Stimulated activated CD8-positive, alpha-beta memory T cell treated with anti-CD3 and anti-CD28 coated beads, Interleukin-4, amount 100 ng/mL, for 1 hour (primary cell): ENCODE measurements at places on chromosomes 1 and 21.

DNA sequence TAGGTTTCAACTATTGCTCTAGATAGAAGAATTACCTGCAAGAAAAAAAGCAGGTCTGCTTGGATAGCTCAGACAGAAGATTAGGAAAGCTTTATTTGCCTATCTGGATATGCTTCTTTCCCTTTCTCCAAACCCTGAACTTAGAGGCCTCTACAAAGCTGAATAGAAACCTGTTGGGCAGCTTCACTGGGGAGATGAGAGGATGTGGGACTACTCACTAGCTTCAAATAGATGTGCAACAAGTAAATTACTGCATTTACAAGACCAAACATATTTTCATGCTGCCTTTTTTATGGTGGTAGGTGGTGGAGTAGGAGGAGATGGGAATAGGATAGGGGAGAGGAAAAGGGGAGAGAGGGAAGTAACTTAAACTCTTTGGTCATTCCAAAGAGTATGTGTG is 6.4 kb downstream of the CLCA2 start:
- no peak for DNase-seq

DNA sequence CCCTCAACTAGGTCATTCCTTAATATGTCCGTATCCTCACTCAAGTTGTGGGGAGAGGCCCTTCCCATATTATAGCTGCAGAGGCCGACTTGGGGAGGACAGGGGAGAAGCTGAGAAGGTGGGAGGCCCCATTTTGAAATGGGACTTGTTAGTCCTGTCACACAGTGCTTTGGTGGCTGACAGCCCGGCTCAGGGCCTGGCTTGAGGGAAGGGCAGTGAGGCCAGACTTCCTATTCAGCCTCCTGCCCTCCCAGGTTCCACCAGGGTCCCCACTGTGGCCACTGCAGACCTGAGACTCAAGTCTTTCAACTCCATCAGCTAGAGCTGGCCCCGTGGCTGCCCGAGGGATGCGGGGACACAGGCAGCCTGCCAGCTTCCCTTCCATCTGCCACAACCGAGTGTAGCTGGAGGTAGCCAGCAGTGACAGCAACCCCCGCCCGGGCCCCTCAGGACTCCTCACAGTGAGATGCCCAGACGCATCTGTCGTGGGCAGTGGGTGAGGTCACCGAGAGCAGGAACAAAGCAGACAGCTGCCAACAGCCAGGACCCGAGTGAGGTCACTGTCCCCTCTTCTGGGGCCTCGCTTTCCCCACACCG is 36.9 kb downstream of the SIM2 start:
- DNase-seq, result no peak

DNA sequence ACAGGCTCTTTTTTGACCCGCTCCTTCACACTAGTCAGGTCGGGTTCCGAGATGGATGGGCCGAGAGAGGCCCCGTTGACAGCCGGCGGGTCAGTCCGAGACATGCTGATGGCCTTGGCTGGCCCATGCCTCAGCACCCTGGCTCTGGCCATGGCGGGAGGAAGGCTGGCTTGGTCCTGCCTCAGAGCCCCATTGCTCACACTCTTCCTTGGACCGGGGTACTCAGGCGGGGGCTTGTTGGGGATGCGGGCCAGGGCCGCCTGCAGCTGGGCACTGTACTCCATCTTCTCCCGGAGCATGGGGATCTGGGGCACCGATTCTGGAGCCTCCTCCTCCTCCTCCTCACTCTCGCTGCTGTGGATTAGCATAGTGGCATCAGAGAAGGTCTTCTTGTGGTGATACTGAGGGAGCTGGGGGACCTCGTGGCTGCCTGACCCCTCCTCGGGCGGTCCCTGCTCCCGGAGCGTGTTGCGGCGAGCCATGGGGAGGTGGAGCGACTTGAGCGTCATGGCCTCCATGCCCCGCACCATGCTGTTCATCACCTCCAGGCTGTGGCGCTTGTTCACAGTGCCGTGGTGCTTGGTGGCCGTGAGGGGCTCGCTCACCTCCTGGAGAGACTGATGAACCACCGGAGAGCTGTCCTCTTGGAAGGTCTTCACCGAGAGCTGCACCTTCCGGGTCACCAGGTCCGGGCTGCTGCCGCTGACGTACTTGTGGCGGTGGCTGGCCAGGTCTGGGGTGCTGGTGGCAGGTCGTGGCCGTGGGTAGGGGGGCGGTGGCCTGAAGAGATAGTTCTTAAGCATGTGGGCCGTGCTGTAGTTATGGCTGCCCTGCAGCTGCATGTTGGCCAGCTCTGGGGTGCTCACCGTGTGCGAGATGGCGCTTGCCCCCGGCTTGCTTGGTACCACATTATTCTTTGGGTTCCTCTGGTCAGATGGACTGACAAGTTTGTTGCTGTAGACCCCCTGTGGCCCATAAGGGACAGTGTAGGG is 102.7 kb downstream of the SMYD2 start:
- no peak for DNase-seq

DNA sequence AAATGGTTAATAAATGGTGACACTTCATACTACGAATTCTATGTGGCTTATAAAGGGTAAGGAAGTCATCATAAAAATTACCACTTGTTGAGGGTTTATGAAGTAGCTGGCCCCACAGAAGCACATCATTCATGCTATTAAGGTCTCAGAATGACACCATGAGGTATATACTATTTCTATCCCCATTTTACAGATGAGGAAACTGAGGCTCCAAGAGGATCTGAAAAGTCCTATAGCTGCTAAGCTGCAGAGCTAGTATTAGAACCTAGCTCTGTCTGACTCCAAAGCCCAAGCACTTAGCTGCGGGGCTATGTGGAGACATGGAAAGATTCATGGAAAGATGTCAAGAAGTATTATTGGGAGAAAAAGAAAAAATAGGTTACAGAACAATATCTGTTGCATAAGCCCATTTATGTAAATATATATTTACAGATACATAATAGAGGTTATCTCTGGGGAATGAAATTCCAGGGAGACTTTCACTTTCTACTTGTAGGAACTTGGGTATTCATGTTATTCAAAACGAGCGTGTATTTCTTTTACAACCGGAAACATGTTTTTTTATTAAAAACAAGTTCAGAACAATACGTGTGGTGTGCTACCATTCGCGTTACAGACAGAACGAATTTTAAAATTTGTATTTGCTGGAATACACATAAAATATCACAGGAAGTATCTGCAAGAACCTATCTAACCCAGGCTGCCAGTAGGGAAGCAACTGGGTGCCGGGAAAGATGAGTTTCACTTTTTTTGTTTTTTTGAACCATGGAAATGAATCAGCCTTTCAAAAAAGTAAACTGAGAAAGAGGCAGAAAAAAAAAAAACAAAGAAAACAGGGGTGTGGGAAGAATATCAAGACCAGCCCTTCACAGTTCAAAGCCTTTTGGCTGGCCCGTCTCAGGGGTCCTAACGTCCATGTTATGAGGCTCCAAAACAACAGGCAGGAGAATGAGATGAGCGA is 13.4 kb downstream of the SPOCD1 start:
- DNase-seq, result no peak

DNA sequence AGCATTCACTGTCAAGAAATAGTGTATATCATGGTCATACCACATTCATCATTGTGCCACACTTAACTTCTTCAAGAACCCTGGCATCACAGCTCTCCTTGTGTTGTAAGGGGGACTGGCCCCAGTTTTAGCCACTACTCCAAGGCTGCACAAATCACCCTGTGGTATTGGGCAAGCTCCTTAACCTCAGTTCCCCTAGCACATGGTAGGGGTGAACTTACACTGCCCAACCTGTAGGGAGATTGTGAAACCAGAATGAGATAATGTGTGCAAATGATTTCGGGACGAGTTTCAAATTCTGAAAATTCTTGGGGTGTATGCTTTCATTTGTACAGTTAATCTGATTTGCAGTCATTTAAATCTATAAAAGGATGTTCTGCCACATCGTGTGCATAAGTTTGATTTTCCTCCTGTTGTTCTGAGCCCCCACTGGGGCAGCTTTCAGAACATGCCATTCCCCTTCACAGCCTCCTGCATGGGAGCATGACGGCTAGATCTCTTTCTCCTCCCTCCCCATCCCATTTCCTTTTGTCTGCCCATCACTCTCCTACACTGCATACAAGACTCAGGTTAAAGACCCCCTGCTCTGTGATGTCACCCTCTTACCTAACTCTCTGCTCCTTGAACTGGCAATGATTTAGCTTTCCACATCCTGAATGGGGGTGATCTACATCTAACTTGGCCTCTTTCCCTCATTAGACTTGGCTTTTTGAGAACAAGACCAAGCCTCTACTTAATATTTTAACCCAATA is 290.3 kb downstream of the CHRM3 start:
- DNase-seq, result no peak

DNA sequence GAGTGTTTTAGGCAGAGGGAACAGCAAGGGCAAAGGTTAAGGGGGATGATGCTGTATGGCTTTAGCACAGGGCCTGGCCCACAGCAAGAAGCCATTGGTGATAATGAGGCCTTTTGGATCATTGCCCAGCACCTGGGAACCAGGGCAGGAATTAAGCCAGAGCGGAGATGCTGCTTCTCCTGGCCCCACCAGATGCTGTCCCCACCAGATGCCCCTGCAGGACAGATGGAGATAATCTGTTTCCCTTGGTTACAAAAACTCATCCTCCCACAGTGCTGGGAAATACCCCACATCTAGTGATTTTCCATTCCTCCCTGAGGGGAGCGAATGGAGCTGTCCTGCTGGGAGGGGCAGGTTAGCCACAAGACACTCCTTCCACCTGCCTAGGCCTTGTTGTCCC is 18.8 kb downstream of the OPRD1 start:
- no peak for DNase-seq

- DNase-seq, result peak; percentile 51
Observed at GRCh38 chr1:52423771-52424170, 19.4 kb downstream of the PRPF38A start.

GRCh38 chr1:14049965-14050364 is 350.0 kb downstream of the PRDM2 start:
- DNase-seq, result no peak

DNA sequence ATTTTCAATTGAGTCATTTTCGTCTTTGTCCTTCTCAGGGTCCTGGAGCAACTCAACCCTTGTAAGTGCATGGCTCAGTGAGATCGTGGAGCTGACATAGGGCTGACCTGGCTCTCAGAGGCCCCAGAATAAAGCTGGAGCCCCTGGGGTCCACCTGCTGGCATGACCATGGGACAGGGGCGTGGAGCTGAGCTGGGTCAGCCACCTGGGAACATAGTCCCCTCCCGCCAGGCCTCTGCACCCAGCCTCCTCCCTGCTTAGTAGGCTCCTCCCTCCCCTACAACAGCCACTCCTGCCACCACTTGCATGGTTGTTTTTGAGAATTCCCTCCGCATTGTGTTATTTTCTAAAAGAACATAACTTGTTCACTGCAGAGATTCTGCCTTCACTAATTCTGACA is 3.1 kb upstream of the RIPK4 start:
- DNase-seq, result no peak

- DNase-seq, result no peak
Observed at GRCh38 chr1:44151332-44151731, 9.9 kb upstream of the KLF18 start.

DNA sequence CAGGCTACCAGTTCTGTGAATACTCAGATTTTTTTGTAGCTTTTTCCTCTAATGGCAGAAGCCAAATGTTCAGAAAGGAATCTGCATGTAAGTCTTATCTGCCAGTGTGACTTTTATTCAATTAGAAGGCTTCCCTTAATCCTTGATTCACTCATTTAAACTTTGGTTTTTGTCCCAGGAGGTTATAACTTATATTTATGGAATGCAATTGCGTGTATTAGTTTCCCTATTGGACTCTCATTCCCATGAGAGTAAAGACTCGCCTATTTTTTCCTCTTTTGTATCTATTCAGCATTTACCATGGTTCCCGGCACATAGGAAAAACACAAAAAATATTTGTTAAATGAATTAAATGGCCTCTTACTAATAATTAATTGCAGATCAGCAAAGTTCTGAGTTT is 3.5 kb downstream of the NTMT2 start:
- no peak for DNase-seq

GRCh38 chr21:38266732-38267131 is 9.9 kb downstream of the KCNJ15 start:
- no peak for DNase-seq

DNA sequence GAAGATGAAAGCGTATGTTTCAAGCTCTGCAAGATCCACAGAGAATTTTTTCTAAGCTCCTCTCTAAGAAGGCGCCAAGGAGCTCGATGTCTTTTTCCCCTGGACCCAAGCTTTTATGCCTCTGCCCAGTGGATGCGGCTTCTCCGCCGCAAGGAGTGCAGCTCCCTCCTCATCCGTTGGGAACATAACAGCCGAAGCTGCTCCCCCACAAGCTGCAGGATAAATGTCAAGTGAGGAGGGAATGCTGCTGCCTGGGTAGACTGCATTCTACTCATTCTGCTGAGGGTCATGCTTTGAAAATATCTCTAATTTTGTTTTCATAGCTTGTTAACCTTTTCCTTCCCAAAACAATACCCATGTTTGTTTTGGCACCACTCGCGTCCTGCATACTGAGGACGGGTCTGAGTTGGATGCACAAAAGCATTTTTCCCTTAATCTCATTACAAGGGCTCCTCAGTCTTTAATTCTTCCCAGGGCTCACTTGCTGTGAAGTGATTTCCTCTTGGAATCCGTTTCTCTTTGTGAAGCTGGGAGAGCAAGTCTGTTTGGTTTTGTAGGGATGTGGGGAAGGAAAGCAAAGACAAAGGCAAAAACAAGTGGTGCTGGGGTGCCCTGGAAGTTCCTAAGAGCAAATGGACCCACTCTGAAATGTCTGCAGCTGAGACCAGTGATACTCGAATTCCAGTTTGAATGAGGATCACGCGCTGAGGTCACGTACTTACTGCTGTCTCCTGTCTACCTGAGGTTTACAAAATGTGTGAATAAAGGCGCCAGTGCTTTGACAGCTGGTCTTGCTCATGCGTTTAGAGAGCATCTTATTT is 134.0 kb upstream of the IRF2BP2 start:
- no peak for DNase-seq

DNA sequence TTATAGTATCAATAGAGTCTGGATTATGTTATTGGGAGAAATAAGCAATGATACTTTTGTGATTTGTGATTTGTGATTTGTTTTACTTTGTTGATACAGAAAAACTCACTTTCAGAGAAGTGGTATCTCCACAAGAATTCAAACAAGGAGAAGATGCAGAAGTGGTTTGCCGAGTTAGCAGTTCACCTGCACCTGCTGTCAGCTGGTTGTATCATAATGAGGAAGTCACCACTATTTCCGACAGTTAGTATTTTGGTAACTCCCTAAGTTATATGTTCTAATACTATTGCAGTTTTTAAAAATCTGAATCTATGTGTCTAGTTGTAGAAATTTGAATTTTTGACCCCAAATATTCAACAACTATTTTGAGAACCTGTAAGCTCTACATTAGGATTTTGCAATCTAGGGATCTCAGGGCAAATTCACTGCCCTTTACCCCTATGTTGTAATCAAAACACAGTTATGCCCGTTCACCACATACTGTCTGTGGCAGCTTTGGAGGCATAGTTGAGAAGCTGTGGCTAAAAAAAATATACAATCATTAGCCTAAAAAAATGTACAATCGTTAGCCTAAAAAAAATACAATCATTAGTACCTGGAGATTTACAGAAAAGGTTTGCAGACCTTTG is 288.1 kb downstream of the NCAM2 start:
- DNase-seq, result no peak

DNA sequence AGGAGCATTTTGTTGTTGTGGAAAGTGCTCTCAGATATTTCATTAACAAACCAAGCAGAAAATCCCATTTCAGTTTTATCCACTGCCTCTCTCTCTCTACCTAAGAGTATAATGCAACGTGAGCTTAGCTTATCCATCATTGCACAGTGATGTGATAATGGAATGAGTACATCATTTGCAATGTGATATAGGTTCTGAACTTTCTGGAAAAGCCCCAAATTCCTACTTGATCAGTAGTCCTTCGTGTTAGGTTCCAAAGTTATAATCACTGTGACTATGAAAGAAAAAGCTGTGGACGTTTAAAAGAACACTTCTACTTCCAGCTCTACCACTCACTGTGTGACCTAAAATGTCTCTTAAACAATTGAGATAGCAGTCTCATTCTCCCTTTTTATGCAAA is 76.4 kb upstream of the PRMT6 start:
- DNase-seq, result no peak
